BJ (cell line): ENCODE measurements at places on chromosomes 12 and 14.

DNA sequence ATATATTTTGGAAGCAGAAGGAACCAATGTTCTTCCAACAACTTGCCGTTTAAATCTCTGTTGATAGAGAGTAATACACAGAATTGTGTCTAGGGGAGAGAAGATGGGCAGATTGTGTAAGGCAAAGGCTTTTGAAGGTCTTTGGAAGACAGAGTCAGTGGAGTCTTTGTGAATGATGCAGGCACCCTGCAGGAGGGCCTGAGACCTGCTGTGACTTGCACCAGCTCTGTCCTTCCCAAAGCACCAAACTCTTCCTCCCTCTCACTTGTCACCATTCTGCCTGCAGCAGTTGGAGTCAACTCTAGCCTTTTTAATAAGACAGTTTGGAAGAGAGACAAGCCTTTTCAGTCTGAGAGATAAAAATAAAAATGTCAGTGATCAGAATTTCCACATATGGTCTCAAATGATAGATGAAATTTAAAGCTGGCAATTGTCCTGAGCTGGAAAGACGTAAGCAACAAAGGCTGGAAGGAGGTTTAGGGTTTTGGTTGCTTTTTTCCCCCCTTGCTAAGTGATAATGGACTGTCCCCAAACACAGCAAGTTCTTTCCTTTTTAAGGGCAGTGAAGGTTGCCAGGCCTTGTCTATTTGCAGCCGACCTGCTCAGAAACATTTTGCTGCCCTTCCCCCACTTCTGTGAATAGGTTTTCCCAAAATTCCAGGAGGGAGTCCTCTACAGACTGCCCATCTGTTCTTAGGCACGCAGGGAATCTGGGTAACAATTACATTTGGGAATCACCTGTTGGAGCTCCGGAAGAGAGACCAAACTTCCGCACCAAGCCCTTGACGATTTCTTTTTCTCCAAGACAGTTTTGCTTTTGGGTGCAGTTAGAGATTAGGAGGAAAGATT is 103.0 kb upstream of the NTF3 start:
- DNase-seq: no peak

DNA sequence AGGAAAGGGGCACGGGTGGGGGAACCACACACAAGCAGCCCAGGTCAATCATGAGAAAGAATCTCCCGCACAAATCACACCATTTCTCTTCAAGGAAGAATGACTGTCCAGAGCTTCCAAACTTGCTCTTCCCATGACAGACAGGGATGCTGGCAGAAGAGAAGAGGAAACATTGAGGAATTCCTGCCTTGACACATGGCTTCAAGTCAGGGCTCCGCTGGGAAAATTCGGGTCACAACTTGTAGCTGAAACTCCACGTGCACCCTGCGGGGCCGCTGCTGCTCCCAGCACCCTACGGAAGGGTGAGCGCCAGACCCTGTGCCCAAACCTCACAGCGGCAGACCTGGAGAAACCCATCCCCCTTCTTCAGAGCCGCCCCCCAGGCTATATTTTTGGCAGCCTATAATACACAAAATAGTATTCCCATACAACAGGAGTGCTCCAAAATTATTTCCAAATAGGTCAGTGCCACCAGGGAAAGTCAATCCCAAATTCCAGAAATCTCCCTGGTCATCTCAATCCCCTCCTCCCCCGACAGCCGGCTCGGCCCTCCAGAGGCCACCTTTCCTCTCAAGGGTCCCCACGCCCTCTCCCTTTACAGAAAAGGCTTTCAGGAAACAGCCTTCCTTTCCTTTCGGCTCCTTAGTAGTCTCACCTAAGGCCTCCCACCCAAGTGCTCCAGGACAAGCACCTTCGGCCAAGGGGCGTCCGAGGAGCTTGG is 1.3 kb downstream of the TMEM132D start:
- no peak for DNase-seq

DNA sequence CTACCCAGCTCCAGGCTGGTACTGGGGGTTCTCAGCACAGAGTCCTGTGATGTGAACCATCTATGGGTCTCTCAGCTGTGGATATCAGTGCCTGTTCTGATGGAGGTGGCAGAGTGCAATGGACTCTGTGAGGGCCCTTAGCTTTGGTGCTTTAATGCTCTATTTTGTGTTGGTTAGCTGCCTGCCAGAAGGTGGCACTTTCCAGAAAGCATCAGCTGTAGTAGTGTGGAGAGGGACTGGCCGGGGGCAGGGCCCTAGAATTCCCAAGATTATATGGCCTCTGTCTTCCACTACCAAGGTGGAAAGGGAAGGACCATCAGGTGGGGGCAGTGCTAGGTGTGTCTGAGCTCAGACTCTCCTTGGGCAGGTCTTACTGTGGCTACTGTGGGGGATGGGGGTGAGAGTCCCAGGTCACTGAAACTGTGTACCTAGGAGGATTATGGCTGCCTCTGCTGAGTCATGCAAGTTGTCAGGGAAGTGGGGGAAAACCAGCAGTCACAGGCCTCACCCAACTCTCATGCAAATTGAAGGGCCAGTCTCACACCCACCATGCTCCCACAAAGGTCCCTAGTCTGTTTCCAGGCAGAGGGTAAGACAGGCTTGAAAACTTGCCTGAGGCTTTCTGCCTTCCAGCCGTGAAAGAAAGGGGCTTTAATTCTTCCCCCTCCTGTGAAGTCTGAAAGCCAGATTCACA is 878.1 kb downstream of the C12orf50 start:
- no peak for DNase-seq

DNA sequence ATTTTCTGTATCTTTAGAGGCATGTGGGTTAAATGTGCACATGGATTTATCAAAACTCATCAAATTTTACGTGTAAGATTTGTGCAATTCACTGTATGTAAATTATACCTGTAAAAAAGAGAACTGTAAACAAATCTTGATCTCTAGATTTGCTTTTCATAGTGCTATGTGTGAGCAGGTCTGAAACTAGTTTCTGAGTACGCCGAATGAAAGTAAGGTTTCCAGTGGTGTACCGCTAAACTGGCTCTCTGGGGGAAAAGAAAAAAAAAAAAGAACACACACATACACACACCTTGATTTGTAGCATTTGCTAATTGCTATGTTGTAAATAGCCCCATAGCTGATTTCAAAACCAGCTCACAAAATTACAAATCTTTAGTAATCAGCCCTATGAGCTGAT is 8.6 kb upstream of the SLC41A2 start:
- no peak for DNase-seq

DNA sequence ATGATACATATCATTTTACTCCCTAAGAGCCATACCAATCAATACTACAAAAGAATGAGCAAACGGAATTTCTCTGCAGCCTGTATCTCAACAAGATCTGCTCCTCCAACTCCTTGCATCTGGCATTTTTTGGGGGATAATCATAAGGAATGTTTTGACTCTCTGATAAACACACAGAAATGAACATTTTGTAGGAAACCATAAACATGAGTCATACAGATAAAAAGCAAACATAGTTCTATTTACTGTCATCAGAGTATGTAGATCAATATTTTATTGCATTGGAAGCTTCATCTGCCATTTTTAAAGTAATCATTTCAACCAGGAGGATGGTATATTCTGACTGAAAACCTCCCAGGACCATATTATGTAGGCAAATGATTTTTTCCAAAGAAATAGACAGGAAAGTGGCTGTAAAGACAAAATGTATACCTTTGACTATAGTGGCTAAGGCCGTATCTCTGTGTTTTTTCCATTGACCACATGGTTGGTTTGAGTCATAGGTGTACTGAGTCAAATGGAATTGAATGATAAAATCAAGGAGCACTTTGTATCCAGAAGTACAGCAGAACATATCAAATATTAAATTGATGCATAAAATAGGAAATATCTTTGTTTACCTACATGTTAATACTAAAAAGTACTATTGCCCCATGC is 32.4 kb upstream of the CD69 start:
- DNase-seq: peak; percentile 21

GRCh38 chr12:113935459-113935858 is 30.7 kb downstream of the RBM19 start:
- DNase-seq: no peak

- no peak for DNase-seq
Measured at GRCh38 chr14:103061482-103061976, 4.2 kb upstream of the CDC42BPB start.

- DNase-seq: no peak
Measured at GRCh38 chr12:127503246-127503645, 763.7 kb upstream of the TMEM132C start.

DNA sequence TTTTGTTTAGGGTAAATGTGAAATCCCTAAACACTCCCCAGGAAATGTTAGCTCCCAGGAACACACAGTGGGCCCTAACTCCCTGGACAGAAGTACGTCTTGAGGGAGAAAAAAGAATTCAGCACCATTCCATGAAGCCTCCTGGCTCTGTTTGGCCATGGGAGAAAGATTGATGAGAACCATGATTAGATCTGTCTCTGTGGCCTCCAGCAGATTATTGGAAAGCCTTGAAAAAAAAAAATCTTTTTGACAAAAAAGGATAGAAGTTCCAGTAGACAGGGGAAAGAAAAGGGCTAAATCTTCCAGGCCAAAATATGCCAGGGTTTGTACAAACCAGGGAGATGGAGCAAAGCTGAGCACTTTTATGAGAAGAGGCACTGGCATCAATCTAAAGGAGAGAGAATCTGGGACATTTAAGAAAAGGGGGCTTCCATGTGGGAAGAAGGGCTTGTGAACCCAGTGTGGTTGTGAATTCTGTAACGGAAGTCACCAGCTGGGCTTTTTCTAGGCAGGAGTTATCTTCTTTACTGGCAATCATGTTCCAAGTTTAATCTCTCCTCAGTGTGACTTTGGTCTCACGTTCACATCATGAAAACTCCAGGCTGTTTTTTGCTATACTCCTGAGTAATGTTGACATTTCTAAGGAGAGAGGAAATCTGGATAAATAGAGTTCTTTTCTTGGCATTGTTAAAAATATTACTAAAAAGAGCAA is 426.7 kb downstream of the RAD51B start:
- DNase-seq: no peak

DNA sequence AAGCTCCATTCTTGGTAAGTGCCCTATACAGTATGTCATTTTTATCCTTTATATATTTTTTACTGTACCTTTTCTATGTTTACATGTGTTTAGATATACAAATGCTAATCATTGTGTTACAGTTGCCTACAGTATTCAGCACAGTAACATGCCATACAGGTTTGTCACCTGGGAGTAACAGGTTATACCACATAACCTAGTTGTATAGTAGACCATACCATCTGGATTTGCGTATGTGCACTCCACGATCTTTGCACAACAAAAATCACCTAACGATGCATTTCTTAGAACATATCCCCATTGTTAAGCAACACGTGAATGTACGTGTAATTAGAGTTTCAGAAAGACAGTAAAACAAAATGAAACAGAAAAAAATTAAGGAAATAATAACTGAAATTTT is 11.9 kb upstream of the ANO2 start:
- DNase-seq: no peak

- DNase-seq: no peak
Measured at GRCh38 chr14:32142754-32143437, 58.9 kb upstream of the RNU6-7 start.

DNA sequence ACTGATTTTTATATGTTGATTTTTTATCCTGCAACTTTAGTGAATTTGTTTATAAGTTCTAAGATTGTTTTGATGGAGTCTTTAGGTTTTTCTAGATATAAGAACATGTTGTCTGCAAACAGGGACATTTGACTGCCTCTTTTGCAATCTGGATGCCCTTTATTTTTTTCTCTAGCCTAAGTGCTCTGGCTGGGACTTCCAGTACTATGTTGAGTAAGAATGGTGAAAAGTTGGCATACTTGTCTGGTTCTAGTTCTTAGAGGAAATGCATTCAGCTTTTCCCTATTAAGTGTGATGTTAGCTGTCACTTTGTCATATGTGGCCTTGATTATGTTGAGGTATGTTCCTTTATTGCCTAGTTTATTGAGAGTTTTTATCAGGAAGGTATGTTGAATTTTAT is 68.1 kb downstream of the ERC1 start:
- no peak for DNase-seq

- DNase-seq: peak; percentile 4
Measured at GRCh38 chr12:43912859-43913258, 77.0 kb downstream of the TMEM117 start.

DNA sequence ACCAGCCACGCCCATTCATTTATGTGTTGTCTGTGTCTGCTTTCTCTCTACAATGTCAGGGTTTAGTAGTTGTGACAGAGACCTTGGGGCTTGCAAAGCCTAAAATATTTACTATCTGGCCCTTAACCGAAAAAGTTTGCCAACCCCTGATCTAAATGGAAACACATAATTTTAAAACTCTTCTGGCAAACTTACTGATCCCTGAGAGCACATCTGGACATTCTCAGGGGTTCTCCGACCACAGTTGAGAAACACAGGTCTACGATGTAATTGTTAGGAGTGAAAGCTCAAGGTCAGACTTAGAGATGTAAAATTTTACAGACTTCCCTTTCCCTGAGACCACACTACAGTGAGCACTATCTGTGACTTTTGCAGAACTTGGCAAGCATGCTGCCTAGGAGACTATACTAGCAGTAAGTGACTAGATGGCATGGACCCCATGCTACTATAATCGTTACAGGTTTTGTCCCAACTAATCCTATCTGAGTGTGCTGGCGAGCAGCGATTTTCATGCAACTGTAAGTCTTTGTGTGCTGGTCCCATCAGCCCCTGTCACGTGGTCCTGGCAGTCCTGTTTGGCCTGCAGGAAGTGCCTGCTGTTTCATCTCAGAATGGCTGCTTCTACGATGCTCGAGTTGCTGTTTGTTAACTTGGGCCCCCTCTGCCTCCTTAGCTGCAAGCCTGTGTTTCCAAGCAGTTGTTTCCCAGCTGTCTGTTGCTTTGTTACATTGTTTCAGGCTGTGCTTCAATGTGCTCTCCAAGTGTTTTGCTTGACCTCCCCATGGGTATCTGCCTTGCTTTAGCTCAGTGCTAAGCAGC is 21.6 kb downstream of the TMTC2 start:
- DNase-seq: no peak

GRCh38 chr14:75578786-75579337 is 442 bp downstream of the FLVCR2 start:
- no peak for DNase-seq

GRCh38 chr14:60758885-60759284 is 24.3 kb downstream of the MNAT1 start:
- DNase-seq: no peak

DNA sequence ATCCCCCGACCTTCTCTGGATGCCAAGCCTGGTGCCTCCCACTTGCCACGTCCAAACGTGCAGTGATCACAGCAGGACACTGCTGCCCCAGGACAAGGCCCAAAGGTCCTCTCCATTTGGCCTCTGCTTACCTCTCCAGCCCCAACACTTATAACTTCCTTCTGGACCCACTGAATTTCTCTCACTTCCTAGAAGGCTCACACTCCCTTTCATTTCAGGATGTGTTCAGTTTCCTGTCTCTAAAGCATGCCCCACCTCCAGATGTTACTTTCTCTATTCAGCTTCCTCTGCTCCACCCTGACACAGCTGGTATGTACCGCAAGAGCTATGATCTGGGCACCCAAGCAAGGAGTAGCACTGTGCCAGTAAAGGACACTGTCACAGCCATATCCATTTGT is 33.0 kb downstream of the CDKL1 start:
- no peak for DNase-seq
